ENCODE measurements at places on chromosomes 3 and 15.

- DNase-seq = no peak
These were observed 21.7 kb upstream of the UBL7 start for GRCh38 chr15:74482661-74483060.

- no peak for DNase-seq
These were observed 55.4 kb downstream of the ASTE1 start for GRCh38 chr3:130971208-130971607.

DNA sequence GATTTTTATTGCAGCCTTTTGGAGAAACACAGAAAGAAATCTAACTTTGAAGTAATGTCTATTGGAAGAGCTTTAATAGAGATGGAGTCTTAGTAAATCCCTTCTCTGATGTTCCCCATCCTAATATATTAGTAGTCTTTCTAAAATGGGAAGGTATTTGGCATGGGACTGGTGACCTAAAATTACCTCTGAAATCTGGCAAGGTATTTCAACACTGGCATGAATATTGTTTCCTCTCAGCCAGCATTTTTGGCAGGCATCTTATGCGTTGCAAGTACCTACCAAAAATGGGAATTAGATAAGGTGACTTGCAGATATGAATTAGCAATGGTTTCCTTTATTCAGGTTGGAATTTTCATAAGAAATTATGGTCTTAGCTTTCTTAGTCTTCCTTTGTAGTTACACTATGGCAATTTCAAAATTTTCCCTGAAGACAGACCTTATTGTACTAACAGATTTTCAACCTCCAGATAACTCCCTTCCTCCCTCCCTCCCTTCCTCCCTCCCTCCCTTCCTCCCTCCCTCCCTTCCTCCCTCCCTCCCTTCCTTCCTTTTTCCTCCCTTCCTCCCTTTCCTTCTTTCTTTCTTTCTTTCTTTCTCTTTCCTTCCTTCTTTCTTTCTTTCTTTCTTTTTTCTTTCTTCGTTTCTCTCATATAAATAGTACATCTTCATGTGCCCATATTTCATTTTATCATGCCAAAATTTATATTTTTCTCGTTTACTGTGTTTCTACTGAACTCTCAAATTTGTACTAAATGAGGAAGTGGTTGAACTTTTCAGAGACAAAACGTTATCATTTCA, 168.2 kb upstream of the KCNMB2 start:
- DNase-seq = no peak

DNA sequence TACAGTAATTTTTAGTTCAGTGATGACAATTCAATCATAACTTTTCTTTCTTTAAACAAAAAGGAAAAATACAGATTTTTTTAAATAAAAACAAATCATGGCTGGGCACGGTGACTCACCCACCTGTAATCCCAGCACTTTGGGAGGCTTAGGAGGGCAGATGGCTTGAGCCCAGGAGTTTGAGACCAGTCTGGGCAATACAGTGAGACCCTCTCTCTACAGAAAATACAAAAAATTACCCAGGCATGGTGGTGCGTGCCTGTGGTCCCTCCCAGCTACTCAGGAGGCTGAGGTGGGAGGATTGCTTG, 25.6 kb upstream of the ATG7 start:
- DNase-seq = no peak

DNA sequence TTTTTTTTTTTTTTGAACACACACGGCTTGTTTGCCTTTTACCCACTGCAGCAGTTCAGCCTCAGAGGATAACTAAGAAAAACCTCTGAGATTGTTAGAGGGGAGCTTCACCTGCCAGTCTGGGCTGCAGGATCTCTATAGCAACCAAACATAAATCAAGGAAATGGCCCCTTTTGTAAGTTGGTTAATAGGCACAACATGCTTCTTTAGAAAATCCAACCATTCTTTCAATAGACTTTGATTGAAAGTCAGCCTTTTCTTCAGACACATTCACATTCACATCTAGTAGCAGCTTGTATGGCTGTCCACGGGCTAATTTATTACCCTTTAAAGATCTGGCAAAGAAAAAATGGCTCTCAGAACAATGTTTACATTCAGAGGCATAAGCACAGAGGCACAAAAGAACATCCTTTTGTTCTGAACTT, 136.6 kb upstream of the RARB start:
- DNase-seq = no peak

- DNase-seq = no peak
These were observed 39.4 kb downstream of the FOXL2 start for GRCh38 chr3:138907539-138907938.

DNA sequence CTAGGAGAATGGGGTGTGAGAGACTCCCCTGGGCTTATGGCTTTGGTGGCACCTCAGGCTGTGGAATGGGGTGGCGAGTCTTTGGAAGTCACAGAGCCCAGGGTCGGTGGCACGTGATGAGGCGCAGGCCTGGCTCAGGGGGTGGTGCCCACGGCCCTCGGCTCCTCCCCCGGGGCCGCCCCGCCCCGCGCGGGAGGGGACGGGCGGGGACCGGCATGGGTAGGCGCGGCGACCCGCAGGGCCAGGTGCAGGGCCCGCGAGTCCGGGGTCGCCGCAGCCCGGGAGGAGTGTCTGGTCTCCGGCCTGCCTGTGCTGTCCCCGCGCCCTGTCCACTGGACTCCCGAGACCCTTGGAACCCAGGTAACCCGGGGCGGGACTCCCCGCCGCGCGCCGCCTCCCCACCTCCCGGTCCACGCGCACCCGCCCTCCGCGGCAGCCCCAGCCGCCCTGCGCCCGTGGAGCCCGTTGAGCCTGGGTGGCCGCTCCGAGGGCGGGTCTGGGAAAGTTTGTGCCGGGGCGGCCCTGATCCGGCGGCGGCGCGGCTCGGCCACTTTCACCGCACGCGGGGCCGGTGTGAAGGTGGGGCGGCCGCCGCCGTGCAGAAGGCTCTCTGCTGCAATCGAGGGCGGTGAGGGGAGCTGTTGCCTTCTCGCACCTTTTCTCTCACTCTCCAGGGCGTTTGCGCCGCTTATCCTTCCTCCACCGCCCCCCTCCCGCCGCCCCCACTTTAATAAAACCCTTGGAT, at the start of gene PAQR5:
Gene PAQR5 (plus strand): TSS at position 216 of the 745 bp plus-strand sequence. CDS start 61,169 bp downstream, outside the sequence.
- no peak for DNase-seq

DNA sequence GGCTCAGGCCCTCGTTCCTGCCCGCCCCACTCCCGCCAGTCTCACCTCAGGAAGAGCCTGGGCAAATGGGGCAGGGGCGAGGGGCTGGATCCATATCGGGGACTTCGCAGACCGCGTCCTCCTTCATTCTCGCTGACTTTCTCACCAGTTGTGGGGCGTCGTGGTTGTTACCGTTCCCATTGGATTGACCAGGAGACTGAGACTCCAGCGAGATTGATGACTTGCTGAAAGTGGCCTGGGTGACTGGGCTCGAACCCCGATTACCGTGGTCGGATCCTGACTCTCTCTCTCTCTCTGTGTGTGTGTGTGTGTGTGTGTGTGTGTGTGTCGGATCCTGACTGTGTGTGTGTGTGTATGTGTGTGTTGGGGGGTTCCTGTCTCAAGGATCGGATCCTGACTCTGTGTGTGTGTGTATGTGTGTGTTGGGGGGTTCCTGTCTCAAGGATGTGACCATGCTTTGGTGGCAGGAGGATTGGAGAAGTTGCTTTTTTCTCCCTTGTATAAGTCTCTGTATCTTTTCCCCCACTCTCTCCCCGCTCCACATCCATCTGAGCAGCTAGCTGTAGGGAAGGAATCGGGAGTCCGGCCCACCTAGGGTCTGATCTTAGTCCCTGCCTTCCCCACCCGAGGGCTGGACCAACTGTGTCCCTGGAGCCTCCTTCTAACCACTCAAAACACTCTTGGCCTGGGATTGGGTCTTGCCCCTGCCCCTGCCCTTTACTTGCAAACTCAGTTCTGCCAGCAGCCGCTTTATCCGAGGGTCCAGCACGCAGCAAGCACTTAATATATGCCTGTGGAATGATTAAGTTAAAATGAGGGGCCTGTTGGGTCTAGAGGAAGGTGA, 603 bp downstream of the PLEKHO2 start:
- no peak for DNase-seq

GRCh38 chr3:145013931-145014330, 1042.3 kb downstream of the DIPK2A start:
- no peak for DNase-seq

GRCh38 chr3:116445311-116445841, at the start of gene LSAMP:
Gene LSAMP, minus strand, starts transcription at chr3:116445487.
- DNase-seq = no peak

DNA sequence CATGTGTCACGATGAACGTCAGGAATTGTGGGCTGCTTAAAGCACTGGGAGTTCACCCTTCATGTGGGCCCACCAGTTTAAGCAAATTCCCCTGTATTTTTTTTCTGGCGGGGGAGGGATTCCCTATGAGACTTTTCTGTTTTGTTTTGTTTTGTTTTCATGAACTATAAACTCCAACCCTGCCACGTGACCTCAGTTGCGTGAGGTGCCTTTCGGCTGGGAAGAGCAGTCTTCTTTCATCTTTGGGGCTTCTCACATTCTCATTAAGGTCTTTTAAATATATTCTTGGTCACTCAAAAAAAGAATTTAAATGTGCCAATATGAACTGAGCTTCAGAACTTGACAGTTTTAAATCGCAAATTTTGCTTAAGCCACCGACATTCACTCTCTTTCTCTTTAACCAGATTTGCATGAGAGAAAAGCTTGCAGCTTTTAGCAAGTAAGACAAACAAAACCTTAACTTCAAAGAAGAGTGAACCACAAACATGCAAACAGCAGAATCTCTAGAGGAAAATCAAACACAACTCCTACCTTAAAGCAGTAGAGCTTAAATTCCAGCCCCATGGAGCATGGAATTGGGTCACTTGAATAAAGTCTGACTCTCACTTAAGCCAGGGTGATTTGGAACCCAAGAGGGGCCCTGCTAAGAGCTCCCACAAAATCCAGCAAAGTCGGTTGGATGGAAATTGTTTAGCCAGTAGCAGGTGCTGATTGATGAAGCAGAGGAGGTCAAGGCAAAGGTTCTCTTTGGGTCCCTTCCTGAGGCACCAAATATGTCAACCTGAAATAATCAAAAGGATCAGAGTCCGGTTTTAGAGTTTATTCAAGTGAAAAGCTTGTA, 699.8 kb upstream of the GBE1 start:
- DNase-seq = no peak

DNA sequence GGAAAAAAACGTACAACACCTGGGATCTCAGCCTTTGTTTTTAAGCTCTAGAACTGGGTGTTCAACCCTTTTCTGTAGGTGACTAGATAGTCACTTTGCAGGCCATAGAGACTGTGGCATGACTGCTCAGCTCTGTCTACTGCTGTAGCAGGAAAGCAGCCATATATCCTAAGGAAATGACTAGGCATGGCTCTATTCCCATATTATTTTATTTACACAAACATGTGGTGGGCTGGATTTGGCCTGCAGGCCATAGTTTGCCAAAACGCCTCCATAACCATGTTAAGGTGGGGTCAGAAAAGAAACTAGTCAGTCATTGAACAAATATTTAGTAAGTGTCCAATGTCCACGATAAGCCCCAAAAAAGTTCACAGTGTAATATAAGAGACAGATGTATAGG, 452.5 kb downstream of the MCTP2 start:
- no peak for DNase-seq

GRCh38 chr3:12154151-12154550, 4.6 kb downstream of the TIMP4 start:
- DNase-seq = no peak

GRCh38 chr3:195587824-195588223, 4.1 kb upstream of the APOD start:
- no peak for DNase-seq

- DNase-seq = no peak
These were observed 80.7 kb downstream of the NR2E3 start for GRCh38 chr15:71891026-71891425.

GRCh38 chr3:49554633-49555265, 472 bp downstream of the BSN start:
- no peak for DNase-seq

- DNase-seq = no peak
These were observed 72.0 kb downstream of the CNTN3 start for GRCh38 chr3:74542441-74542840.

- no peak for DNase-seq
These were observed 32.0 kb upstream of the SLCO3A1 start for GRCh38 chr15:91821458-91821857.

GRCh38 chr3:39090922-39091321, 16.5 kb downstream of the GORASP1 start:
- DNase-seq = no peak

DNA sequence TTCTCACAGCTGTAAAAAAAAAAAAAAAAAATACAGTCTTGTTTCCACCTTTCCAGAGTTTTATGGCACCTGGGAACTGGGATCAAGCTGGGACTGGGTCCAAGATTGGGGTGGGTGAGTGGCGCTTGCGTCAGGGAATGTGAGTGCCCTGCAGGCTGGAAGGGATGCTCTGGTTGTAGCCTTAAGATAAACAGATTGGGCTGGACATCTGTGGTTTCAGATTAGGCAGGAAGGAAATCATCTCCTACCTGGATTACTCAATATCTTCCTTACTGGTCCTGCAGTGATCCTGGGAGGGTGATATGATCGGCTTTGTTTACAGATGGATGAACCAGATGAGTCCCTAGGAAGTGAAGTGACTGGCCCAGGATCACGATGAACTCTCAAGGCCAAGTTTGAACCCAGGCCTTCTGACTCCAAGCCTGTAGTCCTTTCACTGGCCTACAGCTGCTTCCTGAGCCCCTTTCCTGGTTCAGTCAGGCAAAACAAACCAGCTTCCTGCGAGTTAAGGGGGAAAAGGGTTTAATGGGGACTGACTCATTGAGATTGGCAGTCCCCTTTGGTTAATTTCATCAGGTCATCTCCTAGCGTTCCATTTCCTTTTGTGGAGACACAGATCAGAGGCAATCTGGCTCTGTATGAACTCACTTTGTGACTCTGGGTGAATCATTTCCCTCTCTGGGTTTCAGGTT, 179.8 kb downstream of the THSD4 start:
- DNase-seq = peak; percentile 74

DNA sequence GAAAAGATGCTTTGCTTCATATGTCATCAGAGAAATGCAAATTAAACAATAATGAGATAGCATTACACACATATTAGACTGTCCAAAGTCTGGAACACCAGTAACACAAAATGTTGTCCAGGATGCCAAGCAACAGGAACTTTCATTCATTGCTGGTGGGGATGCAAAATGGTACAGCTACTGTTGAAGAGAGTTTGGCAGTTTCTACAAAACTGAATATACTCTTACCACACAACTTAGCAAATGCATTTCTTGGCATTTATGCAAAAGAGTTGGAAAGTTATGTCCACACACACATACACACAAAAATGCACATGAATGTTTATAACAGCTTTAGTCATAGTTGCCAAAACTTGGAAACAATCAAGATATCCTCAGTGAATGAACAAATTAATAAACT, 195.2 kb upstream of the MME start:
- no peak for DNase-seq

- DNase-seq = peak; percentile 79
These were observed 6.5 kb upstream of the TM4SF18 start for GRCh38 chr3:149339931-149340309.
